Fibroblast of mammary gland (primary cell): ENCODE measurements at places on chromosomes 3 and 15.

- DNase-seq, result no peak
Measured at GRCh38 chr3:13150624-13151023, 77.4 kb upstream of the IQSEC1 start.

- peak; percentile 49 for DNase-seq
Measured at GRCh38 chr3:177452831-177453450, 255.7 kb upstream of the TBL1XR1 start.

- no peak for DNase-seq
Measured at GRCh38 chr15:73767806-73768501, 14.8 kb upstream of the INSYN1 start.

DNA sequence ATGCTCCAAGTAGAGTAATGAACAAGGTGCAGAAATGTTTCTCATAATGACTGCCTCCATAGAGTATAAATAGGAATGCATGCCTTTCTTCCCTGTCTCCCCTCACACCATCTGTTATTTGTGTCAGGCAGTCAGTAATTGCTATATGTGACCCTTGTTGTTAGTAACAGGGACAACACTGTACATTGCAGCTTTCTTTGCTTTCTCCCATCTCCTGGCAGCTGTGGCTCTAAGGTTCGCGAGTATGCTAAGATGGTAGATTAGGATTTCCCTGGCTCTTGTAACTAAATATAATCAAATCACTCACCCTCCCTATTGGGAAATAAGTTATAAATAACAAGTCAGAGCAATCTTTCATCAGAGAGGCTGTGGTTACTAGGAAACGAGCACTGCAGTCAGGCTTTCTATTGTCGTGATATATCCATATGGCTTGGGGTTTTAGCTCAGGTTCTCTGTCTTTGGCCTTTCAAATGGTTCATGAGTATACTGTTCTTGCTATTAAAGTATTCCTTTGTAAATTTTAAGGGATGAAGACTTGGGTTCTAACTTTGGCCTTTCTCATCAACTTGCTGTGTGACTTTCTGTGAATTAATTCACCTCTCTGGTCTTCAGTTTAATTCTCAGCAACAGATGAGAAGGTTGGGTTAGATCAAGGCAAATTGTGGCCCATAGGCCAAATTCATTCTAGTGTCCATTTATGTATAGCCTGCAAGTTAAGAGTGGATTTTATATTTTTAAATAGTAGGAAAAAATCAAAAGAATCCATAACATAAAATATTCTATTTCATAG, 8.1 kb upstream of the MINDY4B start:
- no peak for DNase-seq

DNA sequence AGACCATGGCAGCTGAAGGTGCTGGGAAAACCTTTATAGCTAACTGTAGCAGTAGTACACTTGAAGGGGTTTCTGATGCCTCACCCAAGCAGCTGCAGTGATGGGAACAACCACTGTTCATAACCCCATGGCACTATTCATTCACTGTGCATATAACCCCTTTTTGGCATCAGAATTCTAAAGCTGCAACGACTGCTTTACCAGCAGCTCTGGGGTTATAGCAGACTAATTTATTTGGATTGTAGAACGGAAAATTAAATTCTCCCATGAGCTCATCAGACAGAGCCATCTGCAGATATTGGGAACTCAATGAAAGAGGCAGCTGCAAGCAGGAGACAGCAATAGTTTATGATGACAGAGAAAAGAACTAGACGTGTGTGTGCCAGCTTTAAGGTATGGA, 28.6 kb downstream of the TFDP2 start:
- DNase-seq, result no peak

DNA sequence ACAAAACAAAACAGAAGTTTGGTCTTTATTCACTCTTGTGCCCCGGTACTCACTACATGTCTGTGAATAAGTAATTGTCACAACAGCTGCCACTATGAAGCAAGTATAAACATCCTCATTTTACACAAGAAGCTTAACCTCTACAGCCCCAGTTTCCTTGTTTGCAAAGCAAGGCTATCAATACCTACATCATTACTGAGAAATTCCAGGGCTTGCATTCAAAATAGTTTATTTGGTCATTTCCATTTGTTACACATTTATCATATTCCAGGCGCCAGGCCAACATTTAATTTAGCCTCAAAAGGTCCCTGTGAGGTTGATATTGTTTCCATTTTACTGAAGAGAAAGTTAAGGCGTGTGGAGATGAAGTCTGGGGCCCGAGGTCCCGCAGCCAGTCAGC, 161.4 kb upstream of the LRTM1 start:
- DNase-seq, result peak; percentile 32
